ENCODE measurements at places on chromosomes 3 and 15.

DNA sequence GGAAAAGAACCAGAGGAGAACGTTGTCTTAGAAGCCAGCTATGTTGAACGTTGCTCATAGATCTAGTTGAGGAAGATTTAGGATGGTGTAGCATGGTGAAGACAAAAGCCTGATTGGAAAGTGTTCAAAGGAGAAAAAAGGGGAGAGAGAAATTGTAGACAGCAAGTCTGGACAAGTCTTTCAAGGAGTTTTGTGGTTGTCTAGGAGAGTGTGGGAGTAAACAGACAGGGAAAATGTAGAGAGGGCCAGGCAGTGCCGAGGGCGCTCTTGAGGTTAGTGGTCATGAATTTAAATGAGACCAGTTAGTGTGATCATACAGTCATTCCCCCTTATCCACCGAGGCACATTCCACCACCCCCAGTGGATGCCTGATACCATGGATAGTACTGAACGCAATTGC lies 167.5 kb upstream of the IL12A start:
- DNase-seq = no peak

DNA sequence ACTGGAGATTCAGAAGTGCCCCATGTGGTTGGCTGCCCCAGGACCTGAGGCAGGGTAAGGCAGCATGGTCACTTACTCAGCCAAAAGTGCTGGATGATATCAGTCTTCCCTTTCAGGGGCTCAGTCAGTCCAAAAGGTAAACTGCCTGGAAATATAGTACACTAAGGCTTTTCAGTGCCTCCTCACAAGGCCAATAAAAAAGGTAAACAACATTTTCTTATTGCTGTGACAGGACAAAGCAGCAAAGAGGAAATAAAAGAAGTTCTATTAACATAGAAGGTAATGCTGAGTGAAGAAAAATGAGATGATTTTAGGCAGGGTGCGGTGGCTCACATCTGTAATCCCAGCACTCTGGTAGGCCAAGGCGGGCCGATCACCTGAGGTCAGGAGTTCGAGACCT lies 66.5 kb upstream of the CDAN1 start:
- no peak for DNase-seq

DNA sequence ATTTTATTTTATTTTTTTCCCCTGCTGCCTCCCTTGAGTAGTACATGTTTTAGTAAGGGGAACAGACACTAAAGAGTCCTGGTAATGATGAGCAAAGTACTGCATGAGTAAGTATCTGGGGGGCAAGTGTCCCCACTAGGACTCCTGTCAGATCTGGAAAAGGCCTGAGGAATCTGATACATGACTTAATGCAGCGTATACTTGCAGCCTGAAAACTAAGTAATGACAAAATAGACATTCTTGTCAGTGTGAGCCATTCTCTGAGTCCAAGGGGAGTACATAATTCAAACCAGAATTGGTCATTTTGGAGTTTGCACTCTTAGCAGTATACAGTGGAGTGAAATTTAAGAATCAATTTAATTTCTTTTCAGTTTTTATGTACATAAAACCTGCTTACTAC lies 27.5 kb downstream of the NXPE3 start:
- no peak for DNase-seq

DNA sequence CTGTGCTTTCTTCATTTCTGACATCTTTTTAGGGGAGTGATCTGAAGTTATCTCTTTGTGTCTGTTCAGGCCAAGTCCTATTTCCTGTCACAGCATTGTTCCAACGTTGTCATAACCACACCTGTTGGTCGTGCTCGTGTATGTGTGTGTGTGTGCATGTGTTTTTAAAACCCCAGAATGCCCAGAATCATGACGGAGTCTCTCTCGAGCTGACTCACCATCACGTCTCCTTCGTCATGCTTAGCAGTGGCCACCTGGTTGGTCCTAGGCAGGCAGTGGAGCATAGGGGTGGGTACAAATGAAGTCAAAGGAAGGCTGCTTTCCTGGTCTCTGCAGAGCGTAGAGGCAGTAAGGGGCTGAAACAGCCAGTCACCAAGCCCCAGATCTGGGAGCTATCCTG lies 126.8 kb upstream of the ABHD17C start:
- DNase-seq = no peak
